ENCODE measurements at places on chromosomes 11 and 22.
A peak's percentile ranks its signal among the peaks of the same experiment; 100 is the strongest.

DNA sequence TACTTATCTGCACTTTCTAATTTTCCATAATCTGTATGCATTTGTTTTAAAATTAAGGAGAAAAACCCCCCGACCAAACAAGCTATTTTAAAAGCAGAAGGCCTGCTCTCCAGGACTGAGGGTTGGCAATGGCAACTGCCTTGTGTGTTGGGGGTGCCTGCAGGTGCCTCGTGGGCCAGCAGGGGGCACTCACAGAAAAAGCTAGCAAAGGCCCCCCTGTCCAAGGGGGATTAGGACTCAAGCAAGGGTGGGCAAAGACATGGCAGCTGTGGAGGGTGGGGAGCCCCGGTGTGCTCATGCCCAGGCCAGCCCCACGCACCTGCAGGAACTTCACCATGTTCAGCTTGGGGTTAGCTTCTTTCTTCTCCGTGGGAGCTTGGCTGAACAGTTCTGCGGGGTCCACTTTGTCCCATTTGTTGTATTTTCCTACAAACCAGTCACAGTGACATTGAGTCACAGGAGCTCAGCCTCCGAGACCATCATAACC, 10.3 kb downstream of the TOP3B start:
- DNase-seq, result peak; percentile 62

- no peak for DNase-seq
Measured at GRCh38 chr11:35427071-35427470, 7.7 kb upstream of the SLC1A2 start.

GRCh38 chr11:74837191-74837590, 88.5 kb downstream of the RNF169 start:
- no peak for DNase-seq

GRCh38 chr11:69267395-69267805, 26.6 kb upstream of the MYEOV start:
- no peak for DNase-seq

- DNase-seq, result no peak
Measured at GRCh38 chr11:85779956-85780640, 30.8 kb downstream of the SYTL2 start.

GRCh38 chr11:26649884-26650283, 72.0 kb downstream of the SLC5A12 start:
- DNase-seq, result peak; percentile 6

DNA sequence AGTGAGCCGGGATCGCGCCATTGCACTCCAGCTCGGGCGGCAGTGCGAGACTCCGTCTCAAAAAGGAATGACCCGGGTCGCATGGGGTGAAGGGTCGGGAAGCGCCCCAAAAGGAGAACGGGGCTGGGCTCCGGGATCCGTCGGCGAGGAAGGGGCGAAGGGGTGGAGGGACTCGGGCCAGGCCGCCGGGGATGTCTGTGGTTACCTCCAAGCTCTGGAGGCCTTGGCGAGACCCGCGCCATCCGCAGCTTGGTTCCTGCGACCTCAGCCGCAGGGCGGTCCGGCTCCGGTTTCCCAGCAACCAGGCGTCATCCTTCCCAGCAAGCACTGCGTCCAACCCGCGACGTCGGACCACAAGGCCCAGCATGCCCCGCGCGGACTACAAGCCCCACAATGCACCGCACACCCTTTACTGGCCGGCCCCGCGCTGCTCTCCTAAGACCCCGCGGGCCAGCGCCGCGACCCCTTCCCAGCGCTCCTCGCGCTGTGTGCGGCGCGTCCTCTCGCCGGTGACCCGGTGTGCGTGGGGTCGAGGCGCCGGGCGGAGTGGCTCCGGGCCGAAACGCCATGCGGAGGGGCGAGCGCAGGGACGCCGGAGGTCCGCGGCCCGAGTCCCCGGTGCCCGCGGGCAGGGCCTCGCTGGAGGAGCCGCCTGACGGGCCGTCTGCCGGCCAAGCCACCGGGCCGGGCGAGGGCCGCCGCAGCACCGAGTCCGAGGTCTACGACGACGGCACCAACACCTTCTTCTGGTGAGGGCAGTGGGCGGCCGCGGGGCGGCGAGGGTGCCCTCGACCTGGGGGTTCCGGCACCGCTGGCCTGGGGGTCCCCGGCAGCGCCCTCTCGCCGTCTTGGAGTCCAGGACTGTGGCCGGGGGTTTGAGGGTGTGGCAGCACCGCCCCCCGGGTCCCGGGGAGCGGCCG, at the start of gene PTDSS2:
Gene PTDSS2 (plus strand): TSS at position 391 of the 920 bp plus-strand sequence. CDS start 177 bp downstream, at position 568.
- DNase-seq, result peak; percentile 94

DNA sequence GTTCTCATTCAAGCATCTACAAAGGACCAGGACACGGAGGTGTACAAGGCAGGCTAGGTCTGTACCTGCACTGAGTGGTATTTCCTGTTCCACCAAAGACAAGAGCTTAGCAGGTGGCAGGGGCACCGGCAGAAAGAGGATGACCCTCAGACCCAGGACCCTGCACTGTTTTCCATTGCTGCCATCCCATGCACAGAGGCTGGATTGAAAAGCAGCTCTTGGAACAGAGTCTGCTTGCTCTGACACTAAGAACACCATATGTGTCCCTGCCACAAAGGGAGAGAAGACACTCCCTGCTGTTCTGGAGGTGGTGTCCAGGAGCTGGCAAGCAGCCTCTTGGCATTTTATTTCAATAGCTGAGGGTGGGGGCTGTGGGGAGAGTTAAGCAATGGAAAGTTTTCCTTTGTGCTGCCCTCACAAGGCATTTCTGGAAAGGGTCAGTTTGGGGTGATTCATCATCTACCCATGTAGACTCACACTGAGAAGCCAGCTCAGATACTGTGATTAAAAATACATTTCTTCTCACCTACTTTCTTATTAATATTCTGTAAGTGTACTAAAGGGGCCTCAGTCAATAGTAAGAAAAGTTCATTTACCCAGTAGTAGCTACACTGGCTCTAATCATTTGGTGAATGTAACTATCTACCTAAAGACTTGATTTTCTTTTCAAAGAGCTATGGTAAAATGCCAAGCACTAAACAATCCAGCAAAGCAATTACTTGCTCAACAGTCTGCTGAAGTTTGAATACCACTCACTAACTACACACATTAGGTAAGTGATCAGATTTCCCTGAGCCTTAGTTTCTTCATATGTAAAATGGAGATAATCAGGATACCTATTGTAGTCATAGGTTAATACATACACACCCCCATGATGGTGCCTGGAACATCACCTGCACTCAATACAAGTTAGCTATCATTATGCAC, 55.2 kb downstream of the SLC1A2 start:
- no peak for DNase-seq

- no peak for DNase-seq
Measured at GRCh38 chr11:56027354-56027753, at the start of gene OR5AS1. TSS of gene OR5AS1 (plus strand) at chr11:56027654. CDS start at chr11:56030419, 2,765 bp downstream.

DNA sequence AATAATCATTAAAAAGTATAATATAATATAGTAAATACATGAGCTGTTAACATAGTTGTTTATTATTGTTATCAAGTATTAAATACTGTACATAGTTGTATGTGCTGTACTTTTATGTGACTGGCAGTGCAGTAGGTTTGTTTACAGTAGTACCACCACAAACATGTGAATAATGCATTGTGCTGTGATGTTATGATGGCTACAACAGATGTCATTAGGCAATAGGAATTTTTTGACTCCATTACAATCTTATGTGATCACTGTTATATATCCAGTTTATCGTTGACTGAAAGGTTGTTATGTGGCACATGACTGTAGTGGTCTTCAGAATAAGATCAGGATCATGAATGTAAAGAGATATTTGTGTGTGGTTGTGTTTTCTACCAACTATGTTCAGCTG, 577.8 kb downstream of the JRKL start:
- no peak for DNase-seq

- DNase-seq, result no peak
Measured at GRCh38 chr11:74460065-74460464, 7.3 kb downstream of the KCNE3 start.

- DNase-seq, result no peak
Measured at GRCh38 chr11:103924166-103925013, 112.0 kb upstream of the DDI1 start.

- DNase-seq, result no peak
Measured at GRCh38 chr22:46574438-46574992, 37.1 kb upstream of the CELSR1 start.

DNA sequence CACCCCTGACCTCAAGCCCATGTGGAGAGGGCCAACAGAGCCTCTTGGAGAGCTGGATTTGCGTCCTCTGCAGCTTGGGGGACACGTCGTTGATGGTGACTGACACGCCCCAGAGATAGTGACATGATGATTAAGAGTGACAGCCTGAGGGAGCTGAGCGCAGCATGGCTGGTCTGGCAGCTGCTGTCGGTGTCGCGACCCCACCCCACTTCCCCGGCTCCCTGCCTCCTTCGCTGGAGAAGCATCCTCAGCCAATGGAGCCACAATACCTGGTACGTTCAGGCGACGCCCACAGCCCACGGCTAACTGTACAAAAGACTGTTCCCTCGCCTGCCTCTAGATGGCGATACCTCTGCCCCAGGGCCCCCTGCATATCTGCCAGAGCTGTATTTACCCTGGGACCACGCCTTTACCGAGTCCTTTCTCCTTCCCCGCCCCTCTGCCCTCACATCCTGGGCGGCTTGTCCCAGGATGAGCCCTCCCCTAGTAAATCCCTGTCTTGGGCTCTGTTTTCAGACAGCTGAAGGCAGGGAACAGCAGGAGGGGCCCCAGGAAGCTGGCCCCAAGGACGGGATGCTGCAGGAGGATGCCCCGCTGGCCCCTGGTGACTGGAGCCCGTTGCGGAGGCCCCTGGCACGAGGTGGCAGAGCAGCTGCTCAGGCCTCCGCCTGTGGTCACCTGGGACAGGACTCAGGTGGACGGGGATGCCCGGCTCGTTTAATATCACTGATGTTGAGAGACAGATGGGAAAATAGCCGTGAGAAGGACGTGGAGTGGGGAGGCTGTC, 90.6 kb downstream of the RPS6KA4 start:
- DNase-seq, result peak; percentile 76

DNA sequence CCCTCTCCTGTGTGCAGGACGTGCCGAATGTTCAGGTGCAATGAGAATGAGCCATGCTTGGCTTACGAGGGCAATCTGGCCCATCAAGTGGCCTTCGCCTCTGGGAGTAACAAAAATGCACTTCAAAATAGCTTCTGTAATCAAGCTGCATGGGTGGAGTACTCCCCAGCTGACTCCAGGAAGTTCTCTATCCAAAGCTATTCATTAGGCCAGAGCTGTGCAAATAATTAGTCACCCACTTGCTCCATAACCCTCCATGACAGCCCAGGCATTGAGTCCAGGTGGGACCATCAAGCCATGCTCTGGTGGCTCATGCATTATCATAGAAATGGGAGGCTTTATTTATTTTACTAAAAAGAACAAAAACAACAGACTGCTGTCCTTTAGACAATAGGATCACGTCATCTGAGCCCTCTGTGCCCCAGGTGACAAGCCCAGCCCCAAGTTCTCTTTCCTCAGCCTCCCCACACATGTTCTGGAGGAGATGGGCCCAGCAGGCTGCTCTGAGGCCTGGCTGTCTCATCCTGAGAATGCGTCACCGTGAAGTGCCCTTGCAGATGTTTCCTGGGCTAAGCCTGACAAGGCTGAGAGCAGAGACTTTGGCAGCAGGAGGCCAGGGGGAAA, 244.7 kb downstream of the ETS1 start:
- peak; percentile 71 for DNase-seq

DNA sequence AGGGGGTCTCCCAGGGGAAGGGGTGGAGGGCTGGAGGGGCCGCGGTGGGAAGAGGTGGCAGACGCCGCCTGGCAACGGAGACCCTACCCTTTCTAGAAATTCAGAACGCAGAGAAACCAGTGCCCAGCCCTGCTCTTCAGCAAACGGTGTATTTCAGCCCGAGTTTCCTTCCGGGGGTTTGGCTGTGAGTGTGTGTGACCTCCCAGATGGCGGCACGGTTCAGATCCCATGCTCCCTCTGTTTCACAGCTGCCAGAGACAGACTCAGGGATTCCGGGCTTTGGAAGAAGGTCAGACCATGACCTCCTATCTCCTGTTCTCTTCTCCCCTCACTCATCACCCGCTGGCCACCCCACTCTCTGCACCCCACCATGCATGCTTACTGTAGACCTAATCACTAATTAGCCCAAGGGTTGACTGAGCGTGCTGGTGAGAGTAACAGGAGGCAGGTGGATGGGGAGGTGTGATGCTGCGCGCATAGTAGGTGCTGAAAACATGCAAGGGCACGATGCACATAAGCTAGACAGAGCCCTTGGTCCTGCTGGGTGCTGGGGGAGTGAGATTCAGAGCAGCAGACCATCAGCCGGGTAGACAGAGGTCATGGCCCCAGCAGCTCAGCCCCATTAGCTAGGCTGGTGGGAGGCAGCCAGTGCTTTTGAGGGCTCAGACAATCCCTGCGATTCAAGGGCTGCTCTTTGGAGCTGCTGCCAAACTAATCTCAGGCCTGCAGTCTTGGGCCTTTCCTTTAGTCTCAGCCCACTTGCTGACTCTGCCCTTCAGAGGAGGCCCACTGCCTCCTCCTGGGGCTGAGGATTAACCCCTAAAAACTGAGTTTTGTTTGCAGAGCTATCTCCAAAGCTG, 256.5 kb upstream of the CADM1 start:
- DNase-seq, result no peak

DNA sequence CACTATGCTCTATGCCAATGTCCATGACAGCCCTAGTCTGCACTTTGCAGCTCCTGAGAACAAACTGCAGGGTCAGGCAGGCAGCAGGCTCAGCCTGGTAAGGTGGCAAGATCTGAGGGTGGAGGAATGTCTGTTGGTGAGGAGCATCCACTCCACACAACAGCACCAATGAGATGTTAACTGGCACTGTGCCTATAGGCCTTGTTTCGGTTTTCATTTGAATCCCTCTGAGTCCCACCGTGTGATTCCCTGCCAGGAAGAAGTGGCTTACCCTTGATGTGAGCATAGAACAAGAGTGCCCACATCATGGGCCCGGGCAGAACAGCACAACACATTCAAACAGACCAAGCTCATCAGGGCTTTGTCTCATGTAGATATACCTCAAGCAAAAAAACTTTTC, 44.1 kb upstream of the CHRM4 start:
- DNase-seq, result no peak
